Chondrocyte (in vitro differentiated cells): ENCODE measurements at places on chromosomes 2 and 18. TPM values are rescaled to one million over a fixed set of nuclear protein-coding genes. Genes with fewer than 3 reads are reported as not detected.

PCARE gene
- total RNA-seq, result not detected in 3 replicates

C2orf72 gene
- 0.12 to 1.3 TPM (median 1.00 TPM) in 3 replicates for total RNA-seq

IGFBP5 gene
- total RNA-seq, result 403 to 502 TPM (median 500 TPM) in 3 replicates

CDH7 gene
- not detected in 3 replicates for total RNA-seq

GPR75 gene
- total RNA-seq, result 1.1 to 2.4 TPM (median 1.2 TPM) in 3 replicates

- no peak for DNase-seq
Measured at GRCh38 chr2:236830926-236831325, 254.8 kb upstream of the COPS8 start.

GRCh38 chr2:68469935-68470334 is 2.5 kb downstream of the APLF start:
- DNase-seq, result no peak

GRCh38 chr2:182586426-182586825 is 129.6 kb upstream of the DNAJC10 start:
- no peak for DNase-seq

- no peak for DNase-seq
Measured at GRCh38 chr2:57907411-57907810, 139.2 kb upstream of the VRK2 start.

GRCh38 chr2:152454960-152455359 is 120.0 kb downstream of the FMNL2 start:
- no peak for DNase-seq

DNA sequence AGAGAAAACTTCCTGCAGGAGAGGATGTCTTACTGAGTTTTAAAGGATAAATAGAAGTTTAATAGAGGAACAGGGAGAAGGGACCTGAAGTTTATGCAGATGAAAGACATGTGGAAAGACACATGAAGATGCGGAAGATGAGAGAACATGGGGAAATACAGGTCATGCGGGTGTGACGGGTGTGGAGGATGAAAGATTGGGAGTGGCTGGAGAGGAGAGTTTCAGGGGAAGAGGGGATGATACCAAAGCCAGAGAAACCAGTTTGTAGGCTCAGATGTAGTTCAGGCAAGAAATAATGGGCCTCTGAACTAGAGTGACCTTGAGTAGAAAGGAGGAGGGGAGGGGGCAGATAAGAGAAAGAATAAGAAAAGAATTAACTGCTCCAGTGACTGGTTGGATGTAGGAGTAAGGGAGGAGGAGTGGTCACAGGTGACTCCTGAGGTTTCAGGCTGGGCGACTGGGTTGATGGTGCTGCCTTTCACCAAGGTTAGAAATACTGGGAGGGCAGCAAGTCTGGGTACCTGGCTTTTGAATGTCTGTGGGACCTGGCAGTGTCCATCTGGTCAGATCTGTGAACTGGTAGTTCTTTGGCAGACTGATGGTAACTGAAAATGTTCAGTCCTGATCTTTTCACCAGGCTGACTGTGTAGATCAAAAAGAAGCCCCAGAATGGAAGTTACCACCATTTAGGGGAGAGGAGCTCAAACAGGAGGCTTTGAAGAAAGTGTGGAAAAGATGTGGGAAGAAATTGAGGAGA is 69.4 kb downstream of the TET3 start:
- no peak for DNase-seq

DNA sequence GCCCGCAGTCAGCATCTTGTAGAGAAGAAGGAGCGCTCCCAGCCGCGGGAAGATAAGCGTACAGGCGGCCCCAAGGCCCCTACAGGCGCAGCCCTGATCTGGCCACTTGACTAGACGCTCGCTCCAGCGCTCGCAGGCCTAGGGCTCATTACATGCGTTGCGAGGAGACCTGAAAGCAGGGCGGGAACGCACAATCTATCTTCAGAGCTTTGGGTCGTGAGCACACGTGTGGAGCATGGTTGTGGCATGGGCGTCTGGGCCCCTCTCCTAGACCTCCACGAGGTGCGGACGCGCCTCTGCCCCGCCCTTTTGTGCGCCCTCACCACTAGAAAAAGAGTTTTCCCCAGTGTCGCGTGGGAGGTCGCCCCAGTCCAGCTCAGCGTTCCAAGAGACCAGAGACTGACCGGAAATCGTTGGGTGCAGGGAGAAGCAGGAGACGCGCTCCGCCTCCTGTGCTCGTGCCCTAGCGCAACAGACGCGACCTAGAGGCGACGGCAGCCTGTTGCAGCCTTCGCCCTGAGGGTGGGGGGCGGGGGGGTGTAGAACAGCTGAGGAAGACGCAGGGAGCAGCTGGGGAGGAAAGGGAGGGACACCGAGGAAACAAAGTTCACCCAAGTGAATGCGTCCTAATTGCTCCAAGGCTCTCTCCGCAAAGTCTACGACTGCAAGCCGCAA is 12.6 kb downstream of the NR4A2 start:
- no peak for DNase-seq

DNA sequence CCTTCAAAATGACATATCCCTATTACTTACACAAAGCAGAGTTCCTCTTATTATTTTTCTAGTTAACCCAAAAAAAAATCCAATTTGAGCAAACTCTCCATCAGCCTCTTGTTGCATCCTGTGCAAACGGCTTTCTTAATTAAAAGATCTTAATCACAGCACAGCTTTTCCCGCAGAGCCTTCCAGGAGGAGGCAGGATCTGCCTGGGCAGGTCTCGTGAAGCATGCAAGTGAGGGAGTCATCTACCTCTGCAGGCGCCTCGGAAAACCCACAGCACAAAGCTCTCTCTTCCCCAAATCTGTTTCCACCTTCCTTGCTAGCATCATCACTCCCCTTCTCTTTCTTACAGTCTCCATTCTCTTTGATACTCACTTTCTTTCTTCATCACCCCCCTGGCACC is 100.4 kb downstream of the EN1 start:
- no peak for DNase-seq

- DNase-seq, result no peak
Measured at GRCh38 chr18:76099931-76100457, 395.0 kb downstream of the ZNF516 start.

DNA sequence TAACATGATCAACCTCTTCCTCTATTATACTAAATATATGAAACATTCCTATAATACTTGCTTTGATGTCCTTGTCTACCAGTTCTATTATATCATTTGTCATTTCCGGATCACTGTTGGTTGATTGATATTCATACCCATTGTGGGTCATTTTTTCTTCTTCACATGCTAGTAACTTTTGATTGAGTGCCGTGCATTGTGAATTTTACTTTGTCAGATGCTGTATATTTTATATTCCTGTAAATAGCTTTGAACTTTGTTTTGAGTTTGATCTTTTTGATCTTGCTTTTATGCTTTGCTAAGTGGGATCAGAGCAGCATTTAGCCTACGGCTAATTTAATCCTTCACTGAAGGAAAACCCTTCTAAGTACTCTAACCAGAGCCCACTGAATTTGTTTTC is 168.9 kb upstream of the RAB6C start:
- no peak for DNase-seq

DNA sequence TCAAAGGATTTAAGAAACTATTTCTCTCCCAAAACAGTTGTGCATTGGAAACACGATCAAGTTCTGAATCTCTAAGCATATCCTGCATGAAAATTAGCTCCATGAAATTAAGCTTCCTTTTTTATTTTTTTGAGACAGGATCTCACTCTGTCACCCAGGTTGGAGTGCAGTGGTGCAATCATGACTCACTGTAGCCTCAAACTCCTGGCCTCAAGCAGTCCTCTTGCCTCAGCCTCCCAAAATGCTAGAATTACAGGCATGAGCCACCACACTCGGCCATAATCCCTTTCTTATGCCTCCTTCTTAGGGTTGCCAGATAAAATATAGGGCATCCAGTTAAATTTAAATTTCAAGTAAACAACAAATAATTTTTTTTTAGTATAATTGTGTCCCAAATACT is 124.4 kb downstream of the ARL4C start:
- no peak for DNase-seq
